ENCODE measurements at places on chromosomes 1 and 21.

DNA sequence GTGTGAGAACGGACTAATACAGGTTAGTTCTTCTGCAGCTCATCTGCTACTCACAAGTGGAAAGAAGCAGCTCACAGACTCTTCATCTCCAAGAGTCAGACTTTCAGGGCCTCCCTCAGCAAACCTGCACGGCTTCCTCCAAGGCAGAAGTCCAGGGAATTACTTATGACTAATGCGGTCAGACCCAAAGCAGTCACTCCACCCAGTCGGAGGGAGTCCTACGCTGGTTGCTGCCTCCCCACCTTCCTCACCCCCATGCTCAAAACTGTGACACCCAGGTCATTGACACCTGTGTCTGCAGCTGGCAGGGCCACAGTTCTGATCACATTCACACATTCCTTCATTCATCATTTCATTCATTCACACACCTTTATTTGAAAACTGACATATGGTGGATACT, 38.4 kb upstream of the PRDM2 start:
- DNase-seq: no peak

- no peak for DNase-seq
Observed at GRCh38 chr1:215651867-215652266, 84.8 kb downstream of the KCTD3 start.

GRCh38 chr1:26529655-26530409, at the start of gene RPS6KA1:
Gene RPS6KA1, plus strand, starts transcription at chr1:26529761. Its CDS starts 160 bp downstream, at chr1:26529921.
- peak; percentile 58 for DNase-seq

GRCh38 chr1:179921472-179921871, 33.1 kb upstream of the CEP350 start:
- DNase-seq: no peak

DNA sequence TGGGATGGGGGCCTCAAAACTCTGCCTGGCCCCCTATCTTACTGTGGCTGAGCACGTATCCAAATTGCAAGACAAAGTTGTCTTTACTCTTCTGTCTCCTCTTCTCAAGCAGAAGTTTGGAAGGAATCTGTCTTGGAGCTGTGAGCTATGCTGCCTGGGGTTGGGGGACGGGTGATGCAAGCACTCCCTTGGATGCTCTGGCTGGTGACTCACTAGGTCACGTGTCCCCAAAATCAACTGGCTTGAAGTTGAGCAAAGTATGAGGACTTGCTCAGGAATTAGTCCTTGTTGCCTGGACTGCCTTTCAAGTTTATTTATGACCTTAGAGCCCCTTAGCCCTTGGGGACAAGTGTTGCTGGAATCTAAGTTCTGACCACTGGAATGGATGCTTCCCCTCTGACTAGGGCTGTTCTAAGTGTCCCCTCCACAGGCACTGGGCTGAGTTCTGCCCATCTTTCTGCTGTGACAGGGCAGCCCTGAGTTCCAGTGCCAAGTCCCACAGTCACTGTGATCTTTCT, 269.5 kb downstream of the HHAT start:
- no peak for DNase-seq

DNA sequence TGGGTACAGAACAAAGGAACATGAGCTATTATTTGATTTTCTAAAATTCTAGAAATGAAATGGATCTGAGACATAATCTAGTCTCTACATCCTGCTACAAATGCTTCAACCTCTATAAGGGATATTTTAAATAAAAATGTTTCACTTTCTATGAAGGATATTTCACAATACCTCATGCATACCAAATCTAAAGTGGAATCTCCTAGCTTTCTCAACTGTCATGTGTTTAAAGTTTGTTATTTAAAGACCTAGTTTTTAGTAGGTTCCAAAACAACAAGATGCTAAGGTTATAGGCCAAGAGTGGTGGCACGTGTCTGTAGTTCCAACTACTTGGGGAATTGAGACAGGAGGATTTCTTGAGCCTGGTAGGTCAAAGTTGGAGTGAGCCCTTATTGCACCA, 47.6 kb downstream of the KDM5B start:
- no peak for DNase-seq

DNA sequence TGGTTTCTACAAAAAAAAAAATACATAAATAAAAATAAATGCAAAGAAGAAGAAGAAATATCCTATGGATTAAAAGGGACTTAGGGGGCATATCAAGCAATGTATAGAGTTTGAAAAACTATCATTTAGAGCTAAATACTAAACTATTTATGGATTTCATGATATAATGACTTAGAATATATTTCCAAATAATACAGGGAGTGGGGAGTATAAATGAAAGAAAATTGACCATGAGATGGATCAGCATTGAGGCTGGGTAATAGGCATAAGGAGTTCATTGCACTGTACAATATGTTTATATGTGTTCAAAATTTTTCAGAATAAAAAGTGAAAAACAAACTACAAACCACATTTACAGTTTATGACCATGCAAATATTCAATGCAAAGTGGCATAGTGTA, 18.8 kb downstream of the NHLH2 start:
- no peak for DNase-seq

GRCh38 chr1:116375887-116376728, 3.1 kb downstream of the ATP1A1 start:
- DNase-seq: peak; percentile 59

- peak; percentile 40 for DNase-seq
Observed at GRCh38 chr1:192805832-192806323, 3.0 kb upstream of the RGS2 start.

DNA sequence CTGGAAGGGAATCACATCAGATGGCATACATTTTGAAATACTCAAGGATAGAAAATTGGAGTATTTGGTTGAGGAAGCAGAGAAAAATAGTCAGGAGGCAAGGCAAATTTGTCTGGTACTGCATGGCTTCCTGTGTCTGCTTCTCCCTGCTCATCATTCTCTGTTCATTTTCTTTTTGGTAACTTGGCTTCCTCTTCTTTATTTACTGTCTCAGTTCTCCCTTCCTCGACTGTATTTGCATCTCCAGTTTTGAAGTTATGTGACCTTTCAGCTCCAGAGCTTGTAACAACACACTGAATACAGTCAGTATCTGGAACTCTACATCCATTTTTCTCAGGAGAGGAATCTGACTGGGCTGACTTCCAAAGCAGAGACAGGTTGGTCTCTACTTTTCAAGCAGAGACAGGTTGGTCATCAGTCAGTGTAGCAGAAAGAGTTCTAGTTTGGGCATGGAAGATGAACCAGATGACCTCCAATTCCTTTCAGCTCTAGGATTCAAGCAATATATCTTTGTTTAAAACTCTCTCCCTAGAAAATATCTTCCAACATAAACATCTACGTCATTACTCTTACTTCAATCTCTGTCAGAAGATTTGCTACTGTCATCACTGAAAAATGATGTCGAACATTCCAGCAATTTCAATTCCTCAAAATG, 571.2 kb downstream of the ADGRL2 start:
- no peak for DNase-seq

DNA sequence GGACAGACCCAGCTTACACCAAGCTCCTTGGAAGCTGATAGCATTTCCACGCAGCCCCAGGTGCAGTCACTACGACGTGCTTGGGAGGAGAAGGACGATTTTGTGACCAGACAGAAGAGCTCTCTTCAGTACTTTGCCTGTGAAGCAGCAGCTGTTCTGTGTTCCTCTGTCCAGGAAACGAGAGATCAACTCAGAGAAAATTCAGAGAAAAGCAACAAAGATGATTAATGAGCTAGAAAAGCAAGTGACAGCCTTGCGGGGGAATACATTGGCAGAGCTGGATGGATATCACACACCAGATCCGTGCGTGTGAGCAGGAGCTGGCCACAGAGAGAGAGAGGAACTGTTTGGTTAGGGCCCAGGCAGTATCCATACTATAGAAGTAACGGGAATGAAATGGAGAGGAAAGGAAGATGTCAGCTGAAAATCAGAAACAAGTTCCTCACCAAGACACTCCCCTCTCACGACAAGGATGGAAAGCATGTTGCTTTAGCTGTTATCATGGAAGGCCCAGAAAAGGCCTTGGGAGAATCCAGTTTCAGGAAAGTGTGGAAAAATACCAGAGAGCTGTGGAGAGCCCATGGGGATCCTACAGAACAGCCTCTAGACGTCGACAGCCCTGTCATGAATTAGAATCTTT, 106.2 kb downstream of the TOMM20 start:
- DNase-seq: no peak

DNA sequence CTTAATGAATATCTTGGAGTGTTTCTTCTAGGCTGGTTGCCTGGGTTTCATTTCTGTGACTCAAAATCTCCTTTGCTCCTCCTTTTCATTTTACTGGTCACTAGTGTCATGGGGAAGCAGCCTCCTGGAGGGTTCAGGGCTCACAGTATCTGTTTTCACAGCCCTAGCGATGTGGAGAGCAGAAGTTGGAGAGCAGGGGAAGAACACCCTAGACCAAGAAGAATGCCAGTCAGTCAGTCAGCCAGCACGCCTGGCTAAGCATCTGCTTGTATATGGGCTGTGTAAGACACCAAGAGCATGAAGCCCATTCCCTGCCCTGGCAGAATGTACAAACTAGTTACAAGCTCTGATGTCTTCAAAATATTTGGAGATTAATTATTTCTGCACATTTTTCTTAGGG, 7.9 kb downstream of the RXRG start:
- no peak for DNase-seq

- no peak for DNase-seq
Observed at GRCh38 chr1:26923711-26924110, 2.2 kb downstream of the NUDC start.

GRCh38 chr1:195158091-195158490, 1450.1 kb downstream of the KCNT2 start:
- DNase-seq: no peak

DNA sequence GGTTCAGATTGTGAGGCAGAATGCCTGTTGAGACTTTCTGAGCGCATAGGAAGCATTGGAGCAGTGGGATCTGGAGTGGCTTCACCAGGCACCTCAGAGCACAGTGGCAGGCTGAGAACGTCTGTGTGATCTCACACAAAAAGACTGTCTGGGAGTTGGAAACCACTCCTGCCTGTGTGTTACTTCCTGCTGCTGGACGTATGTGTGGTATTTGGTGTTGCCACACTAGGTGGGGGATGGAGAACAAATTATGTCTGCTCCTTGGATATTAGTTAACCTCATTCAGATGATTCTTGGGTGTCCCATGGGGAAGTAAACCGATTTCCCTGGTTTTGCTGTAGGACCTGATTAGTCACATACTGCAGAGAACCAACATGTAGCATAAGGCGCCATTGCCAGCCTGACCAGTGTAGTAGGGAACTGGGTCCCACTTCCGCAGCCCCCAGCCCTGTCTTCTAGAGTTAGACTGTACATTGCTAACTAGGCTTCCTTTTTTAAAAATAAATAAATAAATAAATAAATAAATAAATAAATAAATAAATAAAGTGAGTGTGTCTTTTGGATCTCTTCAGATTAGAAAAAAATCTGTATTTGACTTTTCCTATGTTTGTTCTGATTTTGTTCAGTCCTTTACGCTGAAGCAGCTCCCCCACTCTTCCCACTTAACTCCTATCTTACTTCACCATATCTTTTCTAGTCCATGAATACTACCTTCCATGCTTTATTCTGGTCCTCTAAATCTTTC, 26.9 kb downstream of the UCK2 start:
- no peak for DNase-seq

DNA sequence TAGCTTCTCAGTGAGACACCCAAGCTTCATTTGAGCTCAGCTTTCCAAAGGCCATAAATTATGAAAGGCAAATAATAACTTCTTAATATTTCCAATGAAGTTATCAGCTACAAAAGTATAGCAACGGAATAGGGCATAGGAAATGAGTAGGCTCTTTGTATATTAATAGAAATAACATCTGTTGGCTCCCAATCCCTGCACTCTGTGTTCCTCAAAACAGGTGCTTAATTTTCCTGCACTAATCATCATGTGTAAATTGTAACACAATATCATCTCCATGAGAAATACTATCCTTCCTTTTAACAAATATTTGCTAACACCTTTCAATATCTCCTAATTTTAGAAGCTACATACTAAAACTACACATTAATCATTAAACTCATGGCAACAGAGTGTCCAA, 19.2 kb upstream of the IFI44L start:
- DNase-seq: no peak

All from stimulated activated CD4-positive, alpha-beta T cell treated with anti-CD3 and anti-CD28 coated beads, Interleukin-4, amount 100 ng/mL, for 24 hours (primary cell).